ENCODE measurements at places on chromosomes 1 and 21.

GRCh38 chr21:27776925-27777553 lies 810.2 kb upstream of the ADAMTS5 start:
- no peak for DNase-seq

DNA sequence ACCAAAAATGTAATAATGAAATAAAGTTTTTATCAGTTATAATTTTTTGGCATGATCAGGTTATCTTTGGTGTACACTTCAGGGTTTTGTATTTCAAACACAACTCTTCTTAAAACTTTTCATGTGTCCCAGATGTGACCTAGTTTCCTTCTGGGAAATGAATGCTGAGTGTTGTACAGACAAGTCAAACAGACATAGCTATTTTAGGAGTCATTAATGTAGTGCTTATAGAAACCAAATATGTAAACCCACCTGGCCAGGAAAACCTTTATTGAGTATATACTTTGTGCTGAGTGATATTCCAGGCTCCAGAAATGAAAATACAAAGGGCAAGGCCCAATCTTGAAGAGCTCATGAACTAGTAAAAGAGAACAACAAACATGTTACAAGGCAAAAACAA lies 25.9 kb upstream of the HOOK1 start:
- no peak for DNase-seq

DNA sequence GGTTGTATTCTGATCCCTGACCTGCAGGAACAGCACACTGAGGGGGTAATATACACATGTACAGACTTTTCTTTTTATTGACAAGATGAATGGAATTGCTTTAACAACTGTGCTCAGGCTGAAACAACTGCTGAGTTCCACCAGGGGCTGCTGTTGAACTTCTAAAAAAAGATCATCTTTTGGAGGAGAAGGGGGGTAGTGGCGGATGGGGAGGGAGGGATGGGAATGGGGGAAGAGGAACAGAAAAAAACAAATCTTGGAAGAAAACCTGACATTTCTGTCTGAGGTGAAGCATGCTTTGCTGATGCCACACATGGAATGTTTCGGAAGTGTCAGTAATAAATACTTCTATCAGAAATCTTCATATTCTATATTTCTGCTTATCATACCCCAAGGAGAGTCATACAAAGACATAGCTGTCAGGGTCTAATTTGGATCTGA lies 75.0 kb downstream of the RWDD3 start:
- DNase-seq = peak; percentile 56

- DNase-seq = no peak
Observed at GRCh38 chr1:152392909-152393308, 21.2 kb downstream of the CRNN start.

DNA sequence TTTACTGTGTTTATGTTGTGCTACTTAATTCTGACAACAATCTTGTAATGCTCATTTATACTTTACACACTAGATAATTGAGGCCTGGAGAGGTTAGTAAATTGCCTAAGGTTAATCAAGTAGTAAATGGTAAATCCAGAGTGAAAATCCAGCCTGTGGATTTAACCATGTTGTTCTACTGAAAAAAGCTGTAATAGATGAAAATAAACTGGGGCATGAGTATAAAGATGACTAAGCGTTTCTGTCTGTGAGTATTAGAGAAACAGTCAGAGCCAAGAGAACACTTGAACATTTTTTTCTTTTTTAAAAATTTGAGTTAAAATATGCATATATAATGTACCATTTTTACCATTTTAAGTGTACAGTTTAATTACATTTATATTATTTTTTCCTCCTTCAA lies 47.9 kb upstream of the LEPR start:
- DNase-seq = no peak

DNA sequence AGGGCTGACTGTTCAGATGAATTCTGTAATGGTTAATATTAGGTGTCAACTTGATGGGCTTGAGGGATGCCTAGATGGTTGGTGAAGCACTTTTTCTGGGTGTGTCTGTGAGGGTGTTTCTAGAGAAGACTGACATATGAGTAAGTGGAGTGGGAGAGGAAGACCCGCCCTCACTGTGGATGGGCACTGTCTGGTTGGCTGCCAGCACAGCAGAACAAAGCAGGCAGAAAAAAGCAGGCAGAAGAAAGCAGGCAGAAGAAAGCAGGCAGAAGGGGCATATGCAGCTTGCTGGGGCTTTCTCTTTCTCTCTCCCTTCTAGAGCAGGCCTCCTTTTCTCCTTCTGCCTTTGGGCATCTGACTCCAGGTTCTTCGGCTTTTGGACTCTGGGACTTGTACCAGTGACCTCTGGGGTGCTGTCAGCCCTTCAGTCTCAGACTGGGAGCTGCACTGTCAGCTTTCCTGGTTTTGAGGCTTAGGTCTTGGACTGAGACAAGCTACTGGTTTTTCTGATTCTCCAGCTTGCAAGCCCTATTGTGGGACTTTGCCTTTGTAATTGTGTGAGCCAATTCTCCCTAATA lies 42.9 kb upstream of the CD2 start:
- peak; percentile 25 for DNase-seq

DNA sequence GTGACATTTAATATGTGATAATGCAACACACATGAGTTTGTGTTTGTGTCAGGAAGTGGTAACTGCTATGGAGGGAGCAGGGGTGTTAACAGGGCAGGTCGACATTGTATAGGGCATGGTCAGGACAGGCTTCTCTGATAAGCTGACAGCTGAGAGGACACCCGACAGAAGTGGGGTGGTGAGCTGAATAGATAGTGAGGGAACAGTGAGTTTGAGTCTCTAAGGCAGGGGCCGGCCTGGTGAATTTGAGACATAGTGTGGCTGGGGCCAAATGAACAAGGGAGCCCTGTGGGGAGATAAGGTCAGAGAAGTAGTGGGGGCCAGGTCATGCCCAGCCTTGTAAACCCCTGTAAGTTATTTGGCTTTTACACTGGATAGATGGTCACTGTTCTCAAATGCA lies 217.4 kb upstream of the KIAA0040 start:
- no peak for DNase-seq

All from NCI-H2171 (cell line).